ENCODE measurements at places on chromosomes 11 and 22.

GRCh38 chr11:133269267-133269666 is 263.0 kb downstream of the OPCML start:
- no peak for DNase-seq

DNA sequence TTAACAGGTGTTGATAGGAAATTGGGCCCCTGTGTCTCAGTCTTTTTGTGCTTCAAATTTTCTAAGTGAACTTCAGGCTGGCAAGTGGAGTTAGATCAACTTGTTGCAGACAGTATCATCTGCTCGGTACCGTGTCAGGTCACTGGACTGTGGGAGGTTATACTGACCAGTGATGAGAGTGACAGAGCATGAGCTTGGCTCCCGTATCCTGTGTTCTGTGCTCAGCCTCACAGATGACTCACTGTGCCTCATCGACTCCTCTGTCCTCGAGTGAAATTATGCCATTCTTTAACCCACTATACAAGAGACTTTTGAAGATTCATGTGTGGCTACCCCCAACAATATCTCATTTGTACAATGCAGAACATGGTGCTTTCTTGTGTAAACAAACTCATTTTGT is 7.9 kb downstream of the GRAP2 start:
- no peak for DNase-seq

GRCh38 chr11:129230006-129230405 is 37.9 kb upstream of the ARHGAP32 start:
- no peak for DNase-seq

DNA sequence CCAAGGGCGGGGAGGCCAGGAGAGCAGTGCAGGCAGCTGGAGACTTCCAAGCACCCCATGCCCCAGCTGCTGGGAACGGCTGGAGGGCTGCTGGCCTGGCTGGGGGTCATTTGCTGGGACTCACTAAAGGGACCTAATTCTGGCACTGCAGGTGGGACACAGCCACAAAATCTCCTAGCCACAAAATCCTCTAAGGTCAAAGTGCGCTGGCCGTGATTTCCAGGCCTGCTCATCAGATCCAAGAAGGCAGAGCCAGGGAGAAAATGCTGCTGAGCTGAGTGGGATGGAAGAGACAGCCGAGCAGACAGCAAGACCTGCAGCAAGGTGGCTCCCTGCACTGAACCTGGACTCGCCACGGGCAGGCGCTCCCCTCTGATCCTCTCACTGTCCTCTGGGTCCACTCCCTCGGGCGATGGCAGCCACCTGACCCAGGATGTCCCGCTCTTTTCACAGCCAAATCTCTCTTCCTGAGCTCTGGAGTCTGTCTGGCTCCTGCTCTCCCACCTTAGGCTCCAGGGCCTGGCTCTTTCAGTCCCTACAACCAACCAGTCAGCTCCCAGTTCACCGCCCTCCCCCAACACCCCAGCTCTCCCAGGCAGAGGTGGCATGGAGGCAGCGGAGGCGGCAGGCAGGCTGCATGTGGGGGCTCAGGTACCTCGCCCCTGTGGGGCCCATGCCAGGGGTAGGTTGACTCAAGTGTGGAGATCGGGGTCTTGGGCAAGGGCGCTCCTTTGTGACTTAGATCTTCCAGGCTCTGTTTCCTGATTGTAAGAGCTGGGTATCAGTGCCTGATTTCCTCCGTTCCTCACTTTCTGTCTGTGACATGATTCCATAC is 14.5 kb downstream of the OVOL1 start:
- no peak for DNase-seq

DNA sequence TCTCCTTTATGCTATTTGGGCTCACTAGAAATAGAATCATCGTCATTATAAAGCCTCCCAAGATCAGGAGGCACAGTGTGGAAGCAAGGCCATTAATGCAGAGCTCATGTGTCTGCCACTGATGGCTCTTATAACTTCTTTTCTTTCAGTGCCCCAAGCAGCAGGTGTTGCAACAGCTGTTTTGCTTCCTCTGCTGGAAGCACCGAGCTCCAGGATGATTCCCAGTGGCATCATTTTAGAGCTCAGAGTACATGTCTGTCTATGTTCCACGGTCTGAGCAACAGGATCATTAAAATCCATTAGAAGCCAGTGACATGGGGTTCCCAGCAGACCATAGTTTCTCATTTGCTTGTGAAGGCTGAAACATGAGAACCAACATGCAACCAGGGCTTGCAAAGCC is 803.0 kb upstream of the FAT3 start:
- no peak for DNase-seq

GRCh38 chr11:47516984-47517853 is 35.7 kb downstream of the CELF1 start:
- DNase-seq: no peak

DNA sequence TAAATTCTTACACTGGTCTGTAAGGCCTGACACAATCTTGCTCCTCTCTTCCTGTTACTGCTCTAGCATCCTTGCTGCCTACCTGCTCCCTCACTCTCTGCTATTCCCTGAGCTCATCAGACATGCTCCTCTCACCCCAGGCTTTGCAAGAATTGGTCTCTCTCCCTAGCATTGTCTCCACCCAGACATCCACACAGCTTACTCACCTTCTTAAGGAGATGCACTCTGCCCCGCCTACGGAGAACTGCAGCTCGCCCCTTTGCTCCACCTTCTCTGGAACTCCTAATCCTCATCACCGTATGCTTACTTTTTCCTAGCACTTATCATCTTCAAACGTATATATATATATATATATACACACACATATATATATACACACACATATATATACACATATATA is 23.3 kb upstream of the TMPRSS5 start:
- no peak for DNase-seq

DNA sequence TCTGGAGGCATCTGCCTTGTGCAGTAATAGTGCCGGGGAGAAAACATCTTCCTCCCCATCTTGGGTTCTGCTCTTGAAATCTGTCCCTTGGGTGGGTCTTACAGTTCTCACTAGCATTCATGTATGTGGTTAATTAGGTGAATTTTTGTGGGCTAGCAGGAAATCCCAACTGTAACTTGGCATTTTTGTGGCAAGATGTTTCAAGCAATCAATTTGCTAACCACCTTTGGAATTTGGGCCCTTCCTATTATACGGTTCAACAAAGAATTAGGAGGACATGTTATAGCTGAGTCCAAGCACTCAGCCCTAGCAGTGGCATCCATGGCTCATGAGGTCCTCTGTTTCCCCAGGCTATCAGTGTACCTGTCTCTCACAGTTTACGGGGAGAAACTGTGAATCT is 89.1 kb upstream of the MTNR1B start:
- no peak for DNase-seq

DNA sequence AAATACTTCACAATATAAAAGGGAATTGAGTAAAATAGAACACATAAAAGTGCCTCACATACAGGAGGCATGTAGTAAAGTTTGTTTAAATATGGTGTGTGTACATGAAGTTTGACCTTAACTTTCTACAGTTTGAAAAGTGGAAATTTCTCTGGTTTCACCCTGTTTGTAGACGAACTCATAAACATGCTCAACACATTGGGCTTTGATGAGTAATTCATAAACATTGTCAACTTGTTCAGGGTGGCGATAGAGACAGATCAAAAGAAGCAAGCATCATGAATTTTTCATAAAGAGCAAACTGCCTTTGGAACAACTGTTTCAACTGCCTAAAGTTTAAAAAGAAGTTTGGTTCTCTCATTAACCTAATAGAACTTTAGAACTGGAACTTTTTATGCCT is 9.1 kb downstream of the SLN start:
- DNase-seq: no peak

DNA sequence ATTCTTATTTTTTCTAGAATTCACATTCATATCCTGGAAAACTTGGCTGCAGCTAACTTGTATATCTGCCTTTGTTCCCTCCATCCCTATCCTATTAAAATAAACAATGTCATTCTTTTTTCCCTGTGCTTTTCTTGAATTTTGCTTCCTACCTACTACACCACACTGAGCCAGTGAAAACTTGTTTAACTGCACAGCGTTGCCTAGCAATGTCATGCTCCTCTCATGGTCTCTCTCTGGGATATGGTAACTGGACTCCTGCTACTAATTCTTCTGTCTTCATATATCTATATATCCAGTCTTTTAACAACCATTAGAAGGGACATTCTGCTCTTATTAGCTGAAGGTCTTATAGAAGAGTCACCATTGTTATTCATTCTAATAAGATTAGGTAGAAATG is 434.4 kb downstream of the METTL15 start:
- no peak for DNase-seq

GRCh38 chr11:86755146-86755545 is 45.2 kb upstream of the PRSS23 start:
- no peak for DNase-seq

All from stimulated activated CD4-positive, alpha-beta T cell treated with anti-CD3 and anti-CD28 coated beads, Interleukin-2, amount 100 ng/mL, for 24 hours (primary cell).